ENCODE measurements at places on chromosomes 3 and 15.
A peak's percentile ranks its signal among the peaks of the same experiment; 100 is the strongest.

GRCh38 chr3:182979674-182980191 lies 605 bp downstream of the DCUN1D1 start:
- peak; percentile 58 for DNase-seq

DNA sequence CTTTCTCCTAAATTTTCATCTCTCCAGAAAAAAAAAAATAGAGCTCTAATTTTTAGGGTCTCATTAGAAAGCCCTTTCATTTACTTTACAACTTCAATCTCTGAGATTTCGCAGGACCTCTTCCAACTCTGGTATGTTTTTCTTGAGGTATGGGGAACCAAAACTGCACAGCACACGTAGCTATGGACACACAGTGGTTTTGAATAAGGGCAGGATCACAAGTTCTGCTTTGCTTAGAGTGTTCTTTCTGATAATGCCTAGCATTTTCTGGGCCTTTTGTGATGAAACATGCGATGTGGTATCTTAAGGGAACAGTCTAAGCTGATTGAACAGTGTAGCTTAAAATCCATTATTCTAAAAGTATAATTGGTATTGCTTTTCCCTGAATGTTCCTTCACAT lies 25.3 kb downstream of the ZNF592 start:
- DNase-seq, result no peak

- no peak for DNase-seq
These were observed 55.5 kb upstream of the RASGRP1 start for GRCh38 chr15:38620098-38620497.

DNA sequence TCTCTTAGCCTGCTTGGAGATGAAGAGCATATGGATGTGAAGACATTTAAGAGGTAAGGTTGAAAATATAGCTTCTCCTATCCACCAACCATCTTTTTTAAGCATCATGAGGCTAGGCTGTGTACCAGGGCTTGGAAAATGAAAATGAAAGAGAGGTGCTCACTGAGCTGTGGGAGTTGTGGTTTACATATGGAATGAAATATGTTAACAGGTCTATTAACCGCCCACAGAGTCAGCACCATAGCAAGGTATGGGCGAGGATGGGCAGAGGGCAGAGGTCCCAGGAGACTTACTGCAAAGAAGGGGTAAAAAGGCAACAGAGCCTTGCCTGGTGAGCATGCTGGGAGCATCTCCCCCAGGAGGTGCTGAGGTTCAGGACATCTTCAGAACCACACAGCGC lies 273.1 kb downstream of the GABRG3 start:
- no peak for DNase-seq

- no peak for DNase-seq
These were observed 133.2 kb downstream of the ARPP21 start for GRCh38 chr3:35772381-35773015.

GRCh38 chr15:95457520-95457919 lies 873.0 kb upstream of the NR2F2 start:
- no peak for DNase-seq

- DNase-seq, result no peak
These were observed 730.7 kb upstream of the ALCAM start for GRCh38 chr3:104635872-104636580.

DNA sequence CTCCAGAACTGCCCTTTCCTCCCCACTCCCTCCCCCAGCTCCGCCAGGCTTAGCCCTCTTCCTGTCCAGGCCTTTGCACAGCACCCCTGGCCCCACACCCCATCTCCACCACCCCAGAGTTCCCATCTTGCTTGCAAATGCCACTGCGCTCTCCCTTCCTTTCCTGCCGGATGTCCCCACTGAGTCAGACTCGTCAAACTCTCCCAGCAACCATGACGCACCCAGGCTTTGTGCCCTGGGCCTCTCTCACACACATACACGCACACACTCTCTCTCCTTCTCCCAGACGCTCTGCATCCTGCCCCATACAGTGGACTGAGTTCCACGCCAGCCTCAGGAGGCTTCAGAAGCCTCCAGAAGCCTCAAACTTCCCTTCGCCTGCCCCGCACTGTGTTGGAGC lies 2.8 kb upstream of the CCDC9B start:
- DNase-seq, result no peak

GRCh38 chr3:50490424-50490823 lies 13.0 kb downstream of the CACNA2D2 start:
- no peak for DNase-seq

GRCh38 chr3:145286937-145287336 lies 874.0 kb downstream of the PLOD2 start:
- no peak for DNase-seq

DNA sequence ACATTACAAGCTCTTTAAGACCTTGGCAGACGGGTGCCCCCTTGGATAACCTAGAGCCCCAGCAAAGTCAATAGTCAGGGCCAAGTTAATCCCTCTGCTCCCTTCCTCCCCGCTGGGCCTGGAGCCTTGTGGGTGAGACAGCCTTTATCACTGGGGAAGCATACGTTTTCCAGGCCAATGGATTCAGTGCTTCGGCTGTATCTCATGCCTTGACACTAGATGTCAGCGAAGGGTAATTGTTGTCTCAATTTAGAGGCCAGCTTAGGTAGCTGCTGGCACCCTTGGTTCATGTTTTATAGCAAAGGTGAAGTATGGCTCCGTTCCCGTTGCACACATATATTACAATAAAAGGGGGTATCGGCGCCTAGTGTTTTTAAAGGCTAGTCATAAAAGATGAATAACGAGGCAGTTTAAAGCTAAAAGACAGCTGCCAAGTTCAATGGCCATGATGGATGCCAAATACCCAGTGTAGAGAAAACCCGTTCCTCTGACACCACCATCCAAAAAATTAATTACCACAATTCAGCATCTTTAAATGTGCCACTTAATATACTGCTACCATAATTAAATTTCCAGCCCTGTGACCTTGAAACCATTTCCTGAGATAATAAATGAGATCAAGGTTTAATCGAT lies 52.3 kb upstream of the BNIP2 start:
- DNase-seq, result peak; percentile 35

DNA sequence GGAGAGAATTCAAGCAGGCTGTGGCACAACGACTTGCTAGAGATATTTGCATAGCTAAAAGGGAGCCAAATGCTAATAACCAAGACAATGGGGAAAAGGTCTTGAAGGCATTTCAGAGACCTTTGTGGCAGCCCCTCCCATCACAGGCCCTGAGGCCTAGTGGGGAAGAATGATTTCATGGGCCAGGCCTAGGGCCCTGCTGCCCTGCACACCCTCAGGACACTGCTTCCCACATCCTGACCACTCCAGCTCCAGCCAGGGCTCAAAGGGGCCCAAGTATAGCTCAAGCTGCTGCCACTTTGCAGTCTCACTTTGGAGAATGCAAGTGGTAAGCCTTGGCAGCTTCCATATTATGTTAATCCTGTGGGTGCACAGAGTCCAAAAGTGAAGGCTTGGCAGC lies 21.5 kb upstream of the PTPN23 start:
- DNase-seq, result no peak

- DNase-seq, result peak; percentile 50
These were observed 558 bp downstream of the DTWD1 start for GRCh38 chr15:49621401-49621811.

GRCh38 chr3:58141766-58142345 lies 68.9 kb downstream of the DNASE1L3 start:
- DNase-seq, result no peak

DNA sequence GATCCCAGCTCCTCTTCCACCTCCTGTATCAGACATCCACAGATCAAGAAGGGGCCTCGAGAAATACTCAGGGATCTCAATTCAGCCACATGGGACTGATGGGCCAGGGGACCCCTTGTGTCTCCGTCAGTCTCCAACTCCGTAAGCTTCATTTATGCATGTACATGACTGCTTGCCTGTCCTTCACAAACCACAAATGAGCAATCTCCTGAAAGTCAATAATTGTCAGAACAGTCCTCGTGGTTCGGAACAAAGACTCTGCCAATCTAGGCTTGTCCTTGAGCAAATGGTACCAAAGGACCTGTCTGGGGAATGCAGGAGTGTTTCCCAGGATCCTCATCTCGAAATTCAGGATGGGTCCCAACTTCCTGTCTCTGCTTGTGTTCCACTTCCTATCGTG lies 20.8 kb downstream of the SLC12A8 start:
- no peak for DNase-seq

DNA sequence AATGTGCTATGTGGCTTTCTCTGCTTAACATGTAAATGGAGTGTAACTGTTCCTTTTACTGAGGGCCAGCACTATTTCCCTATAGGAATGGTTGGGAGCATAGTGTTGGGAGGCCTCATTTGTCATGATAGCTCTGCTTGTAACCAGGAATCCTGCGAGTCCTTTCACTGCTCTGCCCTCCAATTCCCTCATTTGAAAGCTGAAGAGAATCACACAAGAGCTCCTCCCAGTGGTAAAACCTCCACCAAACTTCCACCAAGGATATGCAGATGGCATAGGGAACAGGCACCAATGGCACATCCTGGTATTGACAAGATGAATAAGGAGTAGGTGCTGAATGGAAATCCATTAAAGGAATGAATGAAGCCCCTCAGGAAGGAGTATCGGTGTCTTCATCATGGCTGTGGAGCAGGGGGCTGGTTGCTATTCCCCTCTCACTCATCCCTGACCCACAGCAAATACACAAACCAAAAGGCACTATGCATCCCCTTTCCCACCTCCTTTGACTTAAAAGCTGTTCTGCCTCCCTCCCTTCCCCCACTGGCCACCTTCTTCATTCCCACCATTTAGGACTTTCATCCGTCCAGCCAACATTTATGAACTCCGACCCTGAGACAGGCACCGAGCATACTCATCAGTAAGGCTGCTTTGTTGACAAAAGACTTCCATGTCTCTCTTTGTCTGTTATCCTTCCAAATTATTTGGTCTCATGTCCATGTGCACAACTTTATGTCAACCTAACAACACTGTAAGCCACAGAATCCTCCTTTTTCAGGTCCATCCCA lies 560.8 kb downstream of the FOXP1 start:
- DNase-seq, result no peak

DNA sequence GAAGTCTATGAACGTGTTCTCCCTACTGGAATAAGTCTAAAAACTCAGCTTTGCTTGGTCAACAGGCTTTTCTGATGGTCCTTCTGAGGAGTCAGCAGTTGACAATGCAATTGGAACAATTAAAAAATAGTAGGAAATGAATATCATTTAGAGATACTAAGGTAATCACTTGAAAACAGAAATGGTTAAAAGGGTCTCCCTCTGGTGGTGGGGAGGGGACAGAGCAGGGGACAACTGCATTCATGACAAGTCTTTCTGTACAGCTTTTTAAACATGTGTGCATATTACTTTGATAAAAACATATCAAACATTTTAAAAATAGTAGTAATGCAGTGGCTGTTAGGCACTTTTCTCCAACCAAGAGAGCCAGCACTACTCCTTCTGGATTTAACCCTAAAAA lies 119.9 kb upstream of the FHIT start:
- DNase-seq, result peak; percentile 45

- DNase-seq, result no peak
These were observed 627.0 kb downstream of the SI start for GRCh38 chr3:164451072-164451910.

DNA sequence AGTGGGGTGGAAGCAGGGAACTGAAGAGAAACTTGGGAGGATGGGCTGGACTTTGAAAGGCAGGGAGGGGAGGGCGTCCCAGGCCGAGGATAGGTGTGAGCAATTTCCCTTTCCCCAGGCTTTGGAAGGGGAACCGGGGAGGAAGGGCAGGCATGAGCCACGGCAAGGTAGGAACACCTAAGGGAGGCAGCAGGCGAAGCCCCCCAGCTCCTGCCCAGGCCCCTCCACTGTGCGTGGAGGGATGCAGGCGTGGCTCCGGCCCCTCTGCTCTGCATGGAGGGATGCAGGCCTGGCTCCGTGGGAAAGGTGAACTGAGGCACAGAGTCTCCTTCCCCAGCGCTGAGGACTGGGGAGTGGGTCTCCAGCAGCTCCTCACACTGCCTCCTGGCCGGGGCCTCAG lies 236.4 kb downstream of the XXYLT1 start:
- DNase-seq, result no peak

DNA sequence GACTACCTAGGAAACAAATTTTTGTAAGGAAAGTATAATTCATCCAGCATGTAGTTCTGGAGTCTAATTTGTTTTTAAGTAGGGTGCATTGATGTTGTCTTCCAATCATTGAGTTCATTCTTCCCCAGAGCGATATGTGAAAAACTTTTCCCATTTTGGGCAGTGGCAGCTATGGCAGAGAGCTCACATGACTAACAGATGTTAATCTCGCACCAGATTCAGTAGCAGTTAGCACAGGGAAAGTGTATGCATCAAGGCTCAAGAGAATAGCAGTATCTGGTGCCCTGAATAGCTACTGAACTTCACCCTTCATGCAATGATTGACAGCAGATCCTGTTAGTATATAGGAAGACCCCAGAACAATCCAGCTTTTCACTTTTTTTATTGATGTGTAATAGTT lies 46.3 kb upstream of the TCAIM start:
- no peak for DNase-seq

DNA sequence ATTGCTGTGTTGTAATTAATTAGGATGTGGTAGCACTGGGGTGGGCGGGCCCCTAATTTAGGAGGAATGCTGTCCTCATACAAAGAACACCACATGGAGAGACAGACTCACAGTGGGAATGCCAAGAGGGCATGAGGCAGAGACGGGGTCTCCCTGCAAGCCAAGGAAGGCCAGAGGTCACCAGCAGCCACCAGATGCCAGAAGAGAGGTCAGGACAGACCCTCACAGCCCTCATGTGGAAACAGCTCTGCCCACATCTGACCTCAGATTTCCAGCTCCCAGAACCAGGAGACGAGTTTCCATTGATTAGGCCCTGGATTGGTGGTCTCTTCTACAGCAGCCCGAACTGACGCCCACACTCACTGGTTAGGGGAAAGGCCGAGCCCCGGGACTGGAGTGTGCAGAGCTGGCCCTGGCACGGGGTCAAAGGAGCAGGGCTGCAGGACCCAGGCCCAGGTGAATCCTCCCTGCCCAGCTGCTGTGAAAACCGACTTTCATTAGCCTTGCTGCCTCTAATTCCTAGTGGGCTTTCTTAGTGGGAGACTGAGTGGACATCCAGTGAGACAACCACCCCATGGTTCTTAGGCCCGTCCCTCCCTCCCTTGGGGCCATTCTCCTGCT lies 43.0 kb upstream of the SLC41A3 start:
- DNase-seq, result no peak

DNA sequence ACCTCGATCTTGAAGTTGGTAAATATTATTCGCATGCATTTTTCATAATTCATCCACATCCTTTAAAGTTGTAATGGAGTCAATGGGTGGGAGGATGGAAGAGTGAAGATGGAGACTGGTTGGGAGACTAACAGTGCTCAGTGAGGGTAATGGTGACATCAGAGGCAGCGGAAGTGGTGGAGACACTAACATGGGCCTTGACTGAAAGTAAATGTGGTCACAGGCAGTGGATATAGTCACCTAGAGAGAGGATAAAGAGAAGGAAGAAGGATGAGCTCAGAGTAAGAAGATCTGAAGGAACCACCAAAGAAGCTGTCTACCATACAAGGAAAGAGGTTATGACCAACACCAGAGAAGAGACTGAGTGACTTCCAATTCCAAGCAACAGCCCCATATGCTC lies 281.6 kb upstream of the STT3B start:
- DNase-seq, result no peak

GRCh38 chr15:64746356-64746755 lies 29.0 kb downstream of the RBPMS2 start:
- DNase-seq, result no peak

- no peak for DNase-seq
These were observed 41.6 kb downstream of the GSK3B start for GRCh38 chr3:120052677-120053076.

All from hematopoietic multipotent progenitor cell treated with erythropoietin and hydrocortisone succinate and interleukin-3 and kit ligand, for 8 days (in vitro differentiated cells).